Left kidney (tissue), 8 donors: ENCODE measurements at places on chromosomes 11 and 22. TPM values are rescaled to one million over a fixed set of nuclear protein-coding genes. Genes with fewer than 3 reads are reported as not detected.

DNA sequence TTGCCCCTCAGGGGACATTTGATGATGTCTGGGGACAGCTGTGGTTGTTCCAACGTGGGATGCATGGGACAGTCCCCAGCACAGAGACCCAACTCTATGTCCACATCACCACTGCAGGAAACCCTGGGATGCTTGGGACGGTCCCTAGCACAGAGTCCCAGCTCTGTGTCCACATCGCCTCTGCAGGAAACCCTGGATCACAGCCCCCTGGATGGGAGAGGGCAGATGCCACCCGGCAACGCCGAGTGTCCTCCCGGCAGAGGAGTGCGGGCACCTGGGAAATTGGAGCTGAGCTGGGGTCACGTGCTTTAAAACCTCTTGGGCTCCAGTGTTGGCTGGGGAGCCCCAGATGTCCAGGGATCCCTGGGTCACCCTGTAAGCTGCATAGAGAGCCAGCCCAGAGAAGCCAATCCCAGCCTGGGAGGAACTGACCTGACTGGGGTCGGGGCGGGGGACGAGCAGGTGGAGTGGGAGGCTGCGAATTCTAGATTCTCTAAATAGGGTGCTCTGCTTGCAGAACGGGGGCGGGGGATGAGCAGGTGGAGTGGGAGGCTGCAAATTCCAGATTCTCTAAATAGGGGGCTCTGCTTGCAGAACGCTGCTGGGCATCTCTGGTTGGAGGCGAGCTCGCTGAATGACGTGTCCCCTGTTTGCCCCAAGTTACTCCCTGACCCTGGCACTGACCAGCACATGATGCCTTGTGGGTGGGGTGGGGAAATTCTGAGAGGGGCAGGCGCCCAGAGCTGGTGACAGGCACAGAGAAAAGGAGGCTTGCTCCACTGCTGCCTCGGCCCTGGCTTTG lies 1197.8 kb downstream of the BRD1 start:
- DNase-seq: no peak

GRCh38 chr11:65274735-65275682 lies 13.2 kb downstream of the POLA2 start:
- DNase-seq: peak; percentile 80

- no peak for DNase-seq
These were observed 161.6 kb upstream of the BDNF start for GRCh38 chr11:27861706-27862430.

DNA sequence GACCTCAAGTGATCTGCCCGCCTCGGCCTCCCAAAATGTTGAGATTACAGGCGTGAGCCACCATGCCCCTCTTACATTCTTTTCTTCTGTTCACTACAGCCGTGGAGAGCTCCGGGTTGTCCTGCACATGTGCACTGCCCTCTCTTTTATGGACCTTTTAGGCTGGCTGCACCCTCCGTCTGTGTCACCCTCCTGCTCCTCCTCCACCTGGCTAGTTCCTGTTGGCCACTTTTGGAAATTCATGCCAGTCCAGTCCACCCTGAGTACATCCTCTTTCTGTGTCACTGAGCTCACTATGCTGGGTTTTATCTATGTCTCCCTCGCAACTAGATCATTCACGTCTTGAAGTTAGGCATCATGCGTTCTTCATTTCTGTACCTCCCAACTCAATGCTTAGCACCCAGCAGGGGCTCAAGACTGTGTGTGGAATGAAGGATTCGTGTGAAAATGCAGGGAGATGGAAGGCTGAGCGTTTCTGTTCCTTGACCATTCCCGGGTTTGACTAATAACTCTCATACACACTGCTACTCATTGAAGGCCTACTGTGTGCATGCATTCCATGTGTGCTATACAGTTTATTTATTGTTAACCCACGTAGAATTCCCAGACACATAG lies 60.6 kb downstream of the PTPRJ start:
- DNase-seq: no peak

- no peak for DNase-seq
These were observed 10.2 kb downstream of the PAMR1 start for GRCh38 chr11:35515224-35515623.

GGTLC2 gene
- polyA plus RNA-seq: not detected

DNA sequence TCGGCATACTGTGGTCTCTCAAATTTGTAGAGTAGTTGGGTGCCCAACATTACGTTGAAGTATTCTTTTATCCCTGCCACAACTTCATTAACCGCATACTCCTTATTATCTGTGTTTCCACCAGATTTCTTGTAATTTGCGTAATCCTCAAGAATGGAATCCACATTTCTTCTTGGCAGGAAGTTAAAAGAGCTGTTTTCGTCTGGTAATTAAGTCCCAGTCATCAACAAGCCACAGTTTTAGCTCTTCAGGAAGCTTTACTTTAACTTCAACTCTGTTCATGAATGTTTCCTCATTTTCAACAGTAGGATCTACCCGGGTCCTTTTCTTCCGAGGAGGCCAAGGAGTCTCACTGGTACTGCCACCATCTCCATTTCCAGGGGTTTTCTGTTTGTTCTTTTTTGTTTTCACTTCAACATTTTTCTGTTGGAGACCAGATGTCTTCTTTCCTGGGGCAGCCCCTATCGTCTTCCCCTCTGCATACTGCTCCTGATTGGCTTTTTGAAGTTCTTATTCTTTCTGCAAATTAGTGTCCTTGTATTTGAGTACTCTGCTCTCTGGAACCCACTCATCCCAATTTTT lies 30.3 kb downstream of the PDE3B start:
- DNase-seq: no peak

GRCh38 chr22:39808081-39808480 lies 85.5 kb downstream of the ENTHD1 start:
- DNase-seq: no peak

DNA sequence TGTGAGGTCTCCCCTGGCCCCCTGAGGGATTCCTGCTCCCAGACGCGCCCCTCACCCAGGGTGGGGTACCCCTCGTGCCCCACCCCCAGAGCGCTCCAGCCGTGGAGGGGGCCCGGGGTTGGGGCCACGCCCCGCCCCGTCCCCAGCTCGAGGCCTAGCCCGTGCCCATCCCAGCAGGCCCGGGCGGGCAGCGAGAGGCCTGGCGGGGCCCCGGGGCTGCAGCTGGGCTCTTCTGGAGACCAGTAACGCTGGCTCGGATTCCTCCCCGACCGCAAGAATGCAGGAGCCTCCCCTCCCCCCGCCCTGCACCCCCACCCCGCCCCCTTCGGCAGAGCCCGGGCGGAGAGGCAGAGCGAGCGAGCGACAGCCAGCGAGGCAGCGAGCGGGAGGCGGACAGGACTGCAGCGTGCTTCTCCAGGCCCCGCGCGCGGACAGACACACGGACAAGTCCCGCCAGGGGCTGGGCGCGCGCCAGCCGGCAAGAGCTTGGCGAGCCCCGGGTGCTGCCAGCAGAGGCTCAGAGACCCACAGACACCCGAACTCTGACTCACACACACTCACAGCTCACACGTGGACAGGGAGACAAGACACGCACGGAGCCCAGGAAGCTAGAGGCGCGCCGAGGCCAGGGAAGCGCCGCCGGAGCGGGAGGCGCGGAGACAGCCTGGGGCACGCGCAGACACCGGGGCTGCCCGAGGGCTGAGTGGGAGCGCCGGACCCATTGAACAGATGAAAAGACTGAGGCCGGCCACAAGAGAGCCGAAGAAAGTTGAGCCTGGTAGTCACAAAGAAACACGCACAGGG lies 15.2 kb downstream of the BCL9L start:
- no peak for DNase-seq

- no peak for DNase-seq
These were observed 25.9 kb upstream of the LYVE1 start for GRCh38 chr11:10594407-10594806.

EMID1 gene
- 67.6 TPM for polyA plus RNA-seq

KCNK4 gene
- polyA plus RNA-seq: not detected

GRCh38 chr11:65529475-65530156 lies 4.7 kb downstream of the SCYL1 start:
- no peak for DNase-seq

DNA sequence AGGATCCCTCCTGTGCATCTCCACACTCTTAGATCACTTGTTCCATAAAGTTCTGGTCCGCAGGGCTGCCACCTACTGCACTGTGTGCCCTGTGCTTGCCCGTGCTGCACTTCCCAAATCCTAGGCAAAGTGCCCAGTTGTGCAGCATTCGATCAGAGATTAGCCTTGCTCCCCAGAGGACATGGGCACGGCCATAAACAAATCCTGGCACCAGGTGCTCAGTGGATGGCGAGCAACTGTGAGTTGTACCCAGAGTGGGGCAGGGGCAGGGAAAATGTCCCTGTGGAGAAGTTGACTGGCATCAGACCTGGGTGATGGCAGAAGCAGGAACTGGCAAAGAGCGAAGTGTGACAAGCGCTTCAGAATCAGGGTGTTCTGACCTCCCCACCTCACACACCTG lies 4.7 kb downstream of the FADS2 start:
- DNase-seq: no peak

GRCh38 chr22:29224859-29225410 lies 19.2 kb downstream of the EMID1 start:
- DNase-seq: no peak

BSCL2 gene
- polyA plus RNA-seq: 68.3 TPM

DNA sequence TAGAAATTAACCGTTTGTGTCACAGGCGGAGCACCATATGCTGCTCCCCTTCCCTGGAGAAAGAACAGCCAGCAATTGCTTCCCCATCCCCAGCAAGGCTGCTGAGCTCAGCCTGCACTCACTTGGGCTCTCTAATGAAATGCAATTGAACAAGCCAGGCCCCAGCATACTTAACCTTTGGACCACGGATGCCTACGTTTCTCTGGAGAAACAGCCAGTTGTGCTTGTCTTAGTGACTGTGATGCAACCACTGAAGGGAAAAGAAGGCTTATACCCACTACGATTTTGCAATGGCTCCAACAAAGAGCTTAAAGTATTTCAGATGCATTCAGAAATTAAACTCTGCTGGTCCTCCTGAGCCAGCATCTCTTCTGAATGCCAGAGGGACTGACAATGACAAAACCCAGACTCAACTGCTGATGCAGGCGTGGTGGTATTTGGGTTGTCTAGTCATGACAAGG lies 51.3 kb upstream of the SESN3 start:
- no peak for DNase-seq

DNA sequence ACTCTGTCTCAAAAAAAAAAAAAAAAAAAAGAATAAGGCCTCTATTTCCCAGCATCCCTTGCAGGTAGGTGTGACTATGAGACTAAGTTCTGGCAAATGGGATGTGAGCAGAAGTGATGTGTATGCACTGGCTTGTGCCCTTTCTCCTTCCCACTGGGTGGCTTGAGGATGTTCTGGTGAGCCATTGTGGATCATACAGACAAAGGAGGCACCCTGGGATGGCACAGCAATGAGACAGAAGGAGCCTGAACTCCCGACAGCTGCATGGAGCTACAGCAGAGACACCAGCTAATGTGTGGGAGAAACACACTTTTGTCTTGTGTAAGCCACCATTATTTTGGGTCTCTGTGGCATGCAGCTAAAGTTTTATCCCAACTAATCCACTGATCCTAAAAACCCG lies 10.6 kb upstream of the SORL1 start:
- no peak for DNase-seq

SEC14L6 gene
- 11.4 TPM for polyA plus RNA-seq

DNA sequence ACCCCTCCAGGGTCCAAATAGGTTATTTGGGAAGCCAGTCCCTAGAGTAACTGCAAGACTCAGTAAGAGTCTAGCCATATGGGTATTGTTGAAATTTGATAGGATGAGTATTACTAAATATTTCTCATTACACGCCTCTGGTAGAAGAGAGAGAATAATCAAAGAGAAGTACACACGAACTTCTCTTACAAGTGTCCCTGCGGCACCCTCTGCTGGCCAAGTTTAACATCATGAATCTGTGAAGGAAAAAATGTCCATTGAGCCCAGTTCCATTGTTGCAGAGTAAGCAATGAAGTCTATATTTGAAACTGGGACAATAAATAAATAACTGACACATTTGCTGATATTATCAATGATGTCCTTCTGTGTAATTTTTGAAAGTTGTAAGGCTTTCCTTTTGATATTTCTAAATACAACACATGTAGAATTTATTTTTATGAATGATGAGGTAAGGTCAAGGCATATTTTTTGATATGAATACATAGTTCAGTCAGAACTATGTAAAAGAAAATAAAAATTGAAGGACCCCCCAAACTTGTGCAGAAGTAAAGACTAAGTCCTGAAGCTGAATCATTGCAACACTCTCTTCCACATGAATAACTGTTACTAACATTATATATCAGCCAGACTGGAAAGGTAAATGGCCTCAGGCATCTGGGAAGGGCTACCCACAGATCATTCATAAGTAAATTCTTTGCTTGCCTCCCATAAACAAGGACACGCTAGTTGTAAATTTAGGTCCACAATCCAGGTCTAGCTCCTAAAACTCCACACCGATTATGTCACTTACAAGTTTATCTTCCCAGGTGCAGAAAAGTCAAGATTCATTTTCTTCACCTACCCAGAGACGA lies 10.0 kb downstream of the OR51L1 start:
- DNase-seq: peak; percentile 72

CSTF3 gene
- 67.3 TPM for polyA plus RNA-seq

- DNase-seq: no peak
These were observed 29.0 kb upstream of the CREB3L1 start for GRCh38 chr11:46248289-46249102.

SPCS2 gene
- 192 TPM for polyA plus RNA-seq

- no peak for DNase-seq
These were observed 22.1 kb downstream of the GGTLC2 start for GRCh38 chr22:22666307-22667091.

MRE11 gene
- polyA plus RNA-seq: 54.8 TPM

GRCh38 chr22:36816339-36816635 lies 548 bp downstream of the PVALB start:
- DNase-seq: no peak

DNA sequence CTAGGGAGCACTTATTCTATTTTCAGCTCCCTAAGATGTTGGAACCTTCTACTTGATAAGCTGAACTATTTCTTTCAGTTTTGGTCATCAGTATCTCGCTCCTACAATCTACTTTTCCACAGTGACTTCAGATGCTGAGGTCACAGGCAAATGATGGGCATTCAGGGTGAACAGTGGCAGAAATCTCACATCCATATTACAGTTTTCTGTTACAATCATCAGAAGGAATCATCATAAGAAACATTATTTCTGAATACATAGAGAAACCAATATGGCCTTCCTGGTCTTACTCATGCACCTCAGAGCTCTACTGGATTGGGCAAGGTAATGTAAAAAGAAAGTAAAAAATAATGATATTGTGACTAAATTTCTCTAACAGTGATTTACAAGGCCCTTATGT lies 39.4 kb upstream of the DDI1 start:
- DNase-seq: no peak

APOBEC3C gene
- 8.9 TPM for polyA plus RNA-seq

ANO1 gene
- polyA plus RNA-seq: 18.2 TPM

GRCh38 chr22:35337932-35338331 lies 38.2 kb downstream of the TOM1 start:
- no peak for DNase-seq
